ENCODE measurements at places on chromosomes 12 and 14. TPM values are rescaled to one million over a fixed set of nuclear protein-coding genes. Genes with fewer than 3 reads are reported as not detected.

DNA sequence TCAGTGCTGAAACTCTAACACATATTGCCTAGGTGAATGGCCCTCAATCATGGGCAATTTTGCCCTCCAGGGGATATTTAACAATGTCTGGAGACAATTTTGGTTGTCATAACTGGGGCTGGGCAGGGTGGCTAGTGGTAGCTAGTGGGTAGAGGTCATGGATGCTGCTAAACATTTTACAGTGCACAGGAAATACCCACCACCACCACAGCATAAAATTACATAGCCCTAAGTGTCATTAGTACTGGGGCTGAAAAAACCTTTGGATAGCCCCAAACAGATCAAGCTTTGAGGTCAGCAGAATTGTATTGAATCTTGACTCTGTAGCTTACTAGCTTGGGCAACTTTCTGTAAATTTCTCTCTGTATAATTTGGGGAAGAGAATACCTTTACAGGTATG, 758.0 kb downstream of the BCL11B start:
- no peaks in the 10 kb centered on the region for H3K27me3 ChIP-seq
- H3K36me3 ChIP-seq, result no peaks in the 10 kb centered on the region
- no peak overlapping the region for H3K4me3 ChIP-seq
- no peak overlapping the region for H3K27ac ChIP-seq
- no peaks in the 10 kb centered on the region for H3K4me1 ChIP-seq

- no peak overlapping the region for H3K27ac ChIP-seq
- no peaks in the 10 kb centered on the region for H3K4me1 ChIP-seq
- H3K27me3 ChIP-seq, result no peaks in the 10 kb centered on the region
- H3K4me3 ChIP-seq, result no peak overlapping the region
- H3K36me3 ChIP-seq, result no peaks in the 10 kb centered on the region
Measured at GRCh38 chr14:90784621-90785270, 31.5 kb downstream of the TTC7B start.

- H3K4me1 ChIP-seq, result no peaks in the 10 kb centered on the region
- no peak overlapping the region for H3K27ac ChIP-seq
- DNase-seq, result no peak
- no peaks in the 10 kb centered on the region for H3K36me3 ChIP-seq
Measured at GRCh38 chr12:92649511-92650227, 53.1 kb upstream of the PLEKHG7 start.

DNA sequence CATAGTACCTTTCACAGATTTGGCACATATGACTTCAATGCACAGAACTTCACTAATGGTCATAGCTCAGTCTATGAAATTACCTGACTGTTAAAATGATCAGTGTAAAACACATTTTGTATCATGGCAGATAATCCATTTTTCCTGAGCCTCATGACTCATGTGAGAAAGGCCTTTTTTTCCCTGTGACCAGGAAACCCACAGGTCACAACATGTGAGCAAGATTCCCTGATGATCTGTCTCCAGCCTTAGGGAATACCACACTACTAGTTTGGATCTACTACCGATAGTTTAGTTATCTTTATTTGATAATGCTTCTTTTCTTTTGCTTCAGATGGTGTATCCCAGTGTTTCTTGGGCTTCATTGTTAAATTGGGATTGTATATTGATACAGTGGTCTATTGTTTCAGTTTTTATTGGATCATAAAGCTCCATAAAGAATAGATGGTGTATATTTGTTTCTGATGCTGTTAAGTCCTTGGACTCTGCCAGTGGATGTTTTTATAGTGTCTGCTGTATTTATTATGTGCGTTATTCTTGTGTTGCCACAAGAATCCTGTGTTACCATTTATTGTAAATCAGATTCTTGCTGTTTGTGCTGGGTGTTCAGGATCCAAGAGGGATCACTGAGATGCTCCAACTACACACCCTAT, 248.7 kb upstream of the PELI2 start:
- DNase-seq, result no peak
- H3K4me3 ChIP-seq, result no peak overlapping the region
- H3K27ac ChIP-seq, result no peak overlapping the region
- H3K27me3 ChIP-seq, result no peaks in the 10 kb centered on the region
- no peaks in the 10 kb centered on the region for H3K4me1 ChIP-seq

GRCh38 chr14:70013271-70013873, 134.2 kb downstream of the SMOC1 start:
- no peak overlapping the region for H3K4me3 ChIP-seq
- no peak overlapping the region for H3K27ac ChIP-seq
- no peaks in the 10 kb centered on the region for H3K4me1 ChIP-seq
- DNase-seq, result no peak
- H3K27me3 ChIP-seq, result no peaks in the 10 kb centered on the region

GRCh38 chr12:56682323-56682722, 5.8 kb downstream of the PTGES3 start:
- DNase-seq, result no peak
- no peak overlapping the region for H3K4me3 ChIP-seq
- no peaks in the 10 kb centered on the region for H3K36me3 ChIP-seq
- peaks cover 4% of the 10 kb centered on the region for H3K4me1 ChIP-seq

DNA sequence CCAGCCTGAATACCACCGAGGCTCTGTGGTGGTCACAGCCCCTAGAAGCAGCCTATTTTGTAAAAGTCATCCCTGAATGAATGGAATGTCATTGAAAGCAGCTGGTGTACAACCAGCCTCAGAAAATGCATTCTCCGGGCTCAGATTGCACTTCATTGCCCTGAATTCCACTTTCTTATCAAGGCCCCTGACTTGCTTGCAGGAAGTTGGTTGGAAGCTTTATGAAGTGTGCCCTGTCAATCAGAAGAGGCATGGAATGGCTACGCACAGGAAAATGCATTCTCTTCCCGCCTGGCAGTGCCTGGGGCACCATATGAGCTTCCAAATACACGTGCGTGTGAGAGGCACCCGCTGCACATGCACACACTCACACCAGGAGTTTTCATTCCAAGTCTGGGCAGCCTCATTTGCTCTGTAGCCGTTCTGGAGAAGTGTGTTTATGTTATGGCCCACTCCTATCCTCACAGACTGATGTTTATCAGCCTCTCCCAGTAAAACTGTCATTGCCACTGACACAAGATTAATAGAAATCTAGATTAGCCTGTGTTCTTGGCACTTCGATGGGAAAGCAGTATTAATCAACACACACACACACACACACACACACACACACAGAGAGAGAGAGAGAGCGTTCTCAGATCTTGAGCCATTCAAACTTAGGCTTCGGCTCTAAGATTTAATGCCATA, 63.9 kb downstream of the NUAK1 start:
- no peaks in the 10 kb centered on the region for H3K36me3 ChIP-seq
- no peaks in the 10 kb centered on the region for H3K27me3 ChIP-seq
- DNase-seq, result no peak
- no peak overlapping the region for H3K27ac ChIP-seq
- H3K4me3 ChIP-seq, result no peak overlapping the region
- no peaks in the 10 kb centered on the region for H3K4me1 ChIP-seq

- DNase-seq, result peak; percentile 10
- peaks cover 5% of the 10 kb centered on the region for H3K4me1 ChIP-seq
- H3K27me3 ChIP-seq, result no peaks in the 10 kb centered on the region
Measured at GRCh38 chr14:68822132-68822651, 29.3 kb upstream of the ZFP36L1 start.

DNA sequence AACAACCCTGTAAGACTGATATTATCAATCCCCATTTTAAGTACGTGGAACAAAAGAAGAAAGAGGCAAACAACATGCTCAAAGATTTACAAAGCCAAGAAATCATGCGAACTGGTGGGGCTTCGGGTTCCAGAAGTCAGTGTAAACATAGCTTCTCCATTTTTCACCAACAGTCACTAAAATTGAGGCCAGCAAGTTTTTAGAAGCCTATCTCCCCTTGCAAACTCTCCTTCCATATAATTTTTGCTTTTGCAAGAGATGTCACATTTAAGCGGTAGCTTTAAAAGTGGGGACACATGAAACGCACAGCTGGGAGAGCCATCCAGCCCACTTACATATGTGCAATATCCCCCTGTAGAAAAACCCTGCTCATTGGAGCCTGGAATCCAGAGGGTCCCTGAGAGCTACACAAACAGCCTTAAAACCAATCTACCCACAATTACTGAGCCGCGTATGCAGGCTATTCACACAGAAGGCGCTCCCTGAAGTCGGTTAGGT, 797 bp downstream of the SLC11A2 start:
- no peaks in the 10 kb centered on the region for H3K27me3 ChIP-seq
- no peaks in the 10 kb centered on the region for H3K36me3 ChIP-seq
- peaks cover 8% of the 10 kb centered on the region for H3K4me1 ChIP-seq

GRCh38 chr14:75702616-75703261, 41.7 kb downstream of the TTLL5 start:
- H3K27me3 ChIP-seq, result no peaks in the 10 kb centered on the region
- H3K36me3 ChIP-seq, result no peaks in the 10 kb centered on the region
- peak overlapping the region; percentile 35 for H3K27ac ChIP-seq
- no peaks in the 10 kb centered on the region for H3K4me1 ChIP-seq
- H3K4me3 ChIP-seq, result no peak overlapping the region

GRCh38 chr12:123055281-123055766, 74.8 kb downstream of the ARL6IP4 start:
- no peak for DNase-seq
- H3K4me1 ChIP-seq, result peaks cover 4% of the 10 kb centered on the region
- no peaks in the 10 kb centered on the region for H3K36me3 ChIP-seq
- H3K4me3 ChIP-seq, result no peak overlapping the region
- H3K27ac ChIP-seq, result no peak overlapping the region
- no peaks in the 10 kb centered on the region for H3K27me3 ChIP-seq

The CCDC197 gene
- not detected for total RNA-seq

The TMEM263 gene
- 44.2 TPM for total RNA-seq

DNA sequence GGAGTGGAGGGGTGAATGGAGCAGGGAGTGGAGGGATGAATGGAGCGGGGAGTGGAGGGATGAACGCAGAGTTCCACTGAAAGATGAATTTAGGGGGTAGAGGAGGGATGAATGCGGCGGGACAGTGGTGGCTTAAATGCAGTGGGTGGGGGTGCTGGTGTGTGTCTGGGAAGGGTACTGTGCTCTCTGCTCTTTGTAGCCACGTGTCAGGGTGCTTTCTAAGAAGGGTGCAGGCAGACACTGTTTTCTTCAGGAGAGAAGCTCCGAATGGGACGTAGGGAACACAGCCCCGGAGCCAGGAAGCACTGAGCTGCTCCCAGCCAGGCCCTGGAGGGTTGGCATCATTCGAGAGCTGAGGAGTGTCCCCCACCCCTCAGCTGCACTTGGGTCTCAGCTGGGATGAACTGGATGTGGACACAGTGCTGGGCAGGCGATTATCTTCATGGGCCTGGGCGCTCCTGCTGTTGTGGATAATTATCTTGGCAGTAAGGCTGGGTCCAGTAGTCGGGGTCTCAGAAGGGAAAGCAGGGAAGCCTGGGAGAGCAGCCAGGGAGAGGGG, 9.5 kb upstream of the CEP170B start:
- no peak overlapping the region for H3K27ac ChIP-seq
- H3K27me3 ChIP-seq, result no peaks in the 10 kb centered on the region
- no peaks in the 10 kb centered on the region for H3K36me3 ChIP-seq
- H3K4me3 ChIP-seq, result no peak overlapping the region
- no peaks in the 10 kb centered on the region for H3K4me1 ChIP-seq
- no peak for DNase-seq

GRCh38 chr14:96065661-96066459, 26.7 kb downstream of the C14orf132 start:
- DNase-seq, result peak; percentile 46
- H3K4me1 ChIP-seq, result no peaks in the 10 kb centered on the region

The TMEM121 gene
- 2.4 TPM for total RNA-seq

- H3K36me3 ChIP-seq, result no peaks in the 10 kb centered on the region
- H3K4me3 ChIP-seq, result no peak overlapping the region
- H3K27ac ChIP-seq, result no peak overlapping the region
- DNase-seq, result no peak
- H3K4me1 ChIP-seq, result no peaks in the 10 kb centered on the region
- no peaks in the 10 kb centered on the region for H3K27me3 ChIP-seq
Measured at GRCh38 chr14:66572826-66573225, 64.9 kb downstream of the GPHN start.

DNA sequence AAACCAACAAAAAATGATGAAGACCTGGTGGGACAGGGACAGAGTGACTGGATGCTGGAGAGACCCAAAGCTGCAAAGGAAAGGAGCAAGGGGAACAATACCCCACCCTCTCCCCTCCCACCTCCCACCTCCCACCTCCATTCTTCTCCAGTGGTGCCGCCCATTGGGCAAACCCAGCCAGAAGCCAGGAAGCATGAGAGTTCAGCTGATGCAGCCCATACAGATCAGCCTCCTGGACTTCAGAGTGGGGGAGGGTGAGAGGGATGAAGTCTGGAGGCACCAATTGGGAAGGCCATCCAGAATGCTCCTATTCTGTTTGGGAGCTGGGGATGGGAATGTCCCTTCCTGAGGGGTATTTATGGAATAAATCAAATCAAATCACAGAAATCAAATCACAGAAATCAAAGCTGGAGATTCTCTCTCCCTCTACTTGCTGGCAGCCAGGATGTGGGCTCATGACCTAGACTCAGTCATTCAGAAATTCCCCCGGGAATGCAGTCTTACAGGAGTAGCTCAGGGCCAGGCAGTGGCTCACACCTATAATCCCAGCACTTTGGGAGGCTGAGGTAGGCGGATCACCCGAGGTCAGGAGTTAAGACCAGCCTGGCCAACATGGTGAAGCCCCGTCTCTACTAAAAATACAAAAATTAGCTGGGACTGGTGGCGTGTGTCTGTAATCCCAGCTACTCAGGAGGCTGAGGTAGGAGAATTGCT, 31.1 kb downstream of the IRF2BPL start:
- H3K4me1 ChIP-seq, result no peaks in the 10 kb centered on the region
- H3K4me3 ChIP-seq, result no peak overlapping the region
- H3K27ac ChIP-seq, result no peak overlapping the region
- H3K36me3 ChIP-seq, result no peaks in the 10 kb centered on the region
- DNase-seq, result no peak
- no peaks in the 10 kb centered on the region for H3K27me3 ChIP-seq

All from breast epithelium (tissue), 4 donors.